ENCODE measurements at places on chromosomes 12 and 14. TPM values are rescaled to one million over a fixed set of nuclear protein-coding genes. Genes with fewer than 3 reads are reported as not detected.

The TAS2R9 gene
- total RNA-seq, result not detected

The CCDC38 gene
- total RNA-seq, result not detected

The PRIMA1 gene
- total RNA-seq, result 12.4 TPM

The PZP gene
- total RNA-seq, result 0.28 TPM

The DENND5B gene
- total RNA-seq, result 22.1 TPM

Data from sigmoid colon (tissue), 7 donors.